Kidney (tissue), 22 donors: ENCODE measurements at places on chromosomes 13 and 19. TPM values are rescaled to one million over a fixed set of nuclear protein-coding genes. Genes with fewer than 3 reads are reported as not detected.

The ZNF772 gene
- polyA plus RNA-seq = 3.1 TPM

The MISP3 gene
- polyA plus RNA-seq = 32.0 TPM

The C1QTNF9 gene
- polyA plus RNA-seq = not detected

The MISP gene
- polyA plus RNA-seq = 19.6 TPM

The CAMSAP3 gene
- 19.3 TPM for polyA plus RNA-seq

The LGALS7 gene
- not detected for polyA plus RNA-seq

The GDF15 gene
- 154 TPM for polyA plus RNA-seq

The DYRK1B gene
- polyA plus RNA-seq = 18.9 TPM

The TUBA3C gene
- not detected for polyA plus RNA-seq

The SUCLA2 gene
- polyA plus RNA-seq = 70.4 TPM

The CCDC70 gene
- polyA plus RNA-seq = not detected

The NAA16 gene
- 6.4 TPM for polyA plus RNA-seq

The CABP5 gene
- polyA plus RNA-seq = not detected

The SLITRK6 gene
- polyA plus RNA-seq = not detected

The SPTBN4 gene
- 4.6 TPM for polyA plus RNA-seq

The ZBTB32 gene
- polyA plus RNA-seq = not detected

The CERS4 gene
- polyA plus RNA-seq = 65.5 TPM

The FXYD1 gene
- polyA plus RNA-seq = 39.0 TPM

The ZNF439 gene
- 4.5 TPM for polyA plus RNA-seq

The POLR2I gene
- 119 TPM for polyA plus RNA-seq

The KLC3 gene
- polyA plus RNA-seq = 4.5 TPM

The PALM gene
- 92.3 TPM for polyA plus RNA-seq

The ZNF534 gene
- not detected for polyA plus RNA-seq
